ENCODE measurements at places on chromosomes 13 and 19.

- no peak for DNase-seq
These were observed 36.7 kb upstream of the C13orf46 start for GRCh38 chr13:114010401-114011101.

DNA sequence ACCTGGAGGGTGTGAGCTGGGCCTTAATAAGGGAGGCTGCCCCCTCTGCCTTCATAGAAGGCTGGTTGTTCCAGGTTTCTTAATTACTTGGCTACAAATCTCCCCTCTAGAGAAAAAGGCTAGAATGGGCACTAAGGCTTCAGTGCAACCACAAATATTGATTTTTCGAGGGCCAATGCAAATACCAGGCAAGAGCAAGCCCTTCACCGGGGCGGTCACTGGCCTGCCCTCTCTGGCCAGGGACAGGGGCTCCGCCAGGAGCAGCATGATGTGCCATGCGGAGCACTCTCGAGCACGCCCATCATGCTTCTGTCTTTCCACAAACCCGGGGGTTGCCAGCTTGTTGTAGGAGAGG lies 127.8 kb upstream of the SPACA7 start:
- no peak for DNase-seq

DNA sequence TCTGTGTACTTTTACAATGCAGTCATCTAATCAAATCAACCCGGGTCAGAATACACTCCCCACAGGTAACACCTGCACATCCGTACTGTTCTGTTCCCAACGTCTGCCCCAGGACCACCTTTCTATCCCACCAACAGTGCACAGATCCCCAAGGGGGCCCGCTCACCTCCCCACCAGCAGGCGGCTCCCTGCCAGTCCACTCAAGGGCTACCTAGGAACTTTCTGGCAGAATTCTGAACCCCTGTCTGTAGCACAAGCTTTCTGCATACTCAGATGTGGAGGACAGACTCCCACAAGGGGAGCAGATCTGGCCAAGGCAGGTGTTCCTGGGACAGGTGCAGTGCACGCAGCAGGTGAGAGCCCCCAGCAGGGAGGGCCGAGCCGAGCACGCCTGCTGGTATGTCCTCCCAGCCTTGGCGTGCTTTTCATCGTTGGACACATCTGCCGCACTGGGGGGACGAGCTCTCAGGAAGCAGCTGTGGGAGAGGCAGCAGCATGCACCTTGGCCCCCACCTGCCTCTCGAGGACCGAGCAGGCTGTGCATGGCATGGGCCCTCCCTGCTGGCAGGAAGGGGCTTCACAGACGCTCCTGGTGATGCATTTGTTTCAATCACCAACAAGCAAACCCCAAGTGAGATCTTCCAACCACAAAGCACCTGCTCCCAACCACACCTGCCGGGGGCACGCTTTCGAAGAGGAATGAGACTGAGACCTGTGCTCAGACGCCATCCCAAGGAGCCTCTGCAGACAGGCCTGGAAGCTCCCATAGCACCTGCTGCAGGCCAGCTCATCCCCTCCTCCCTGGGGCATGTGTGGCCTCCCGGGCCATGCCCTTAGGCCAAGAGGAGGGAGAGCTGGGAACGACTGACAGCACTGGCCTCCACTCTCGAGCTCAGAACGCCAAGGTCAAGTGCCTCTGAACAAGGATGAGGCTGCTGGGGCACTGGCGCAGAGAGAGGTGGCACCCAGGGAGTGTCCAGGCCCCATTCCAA lies 35.9 kb downstream of the RAB20 start:
- no peak for DNase-seq

- no peak for DNase-seq
These were observed 57.4 kb downstream of the KCNRG start for GRCh38 chr13:50072676-50073075.

DNA sequence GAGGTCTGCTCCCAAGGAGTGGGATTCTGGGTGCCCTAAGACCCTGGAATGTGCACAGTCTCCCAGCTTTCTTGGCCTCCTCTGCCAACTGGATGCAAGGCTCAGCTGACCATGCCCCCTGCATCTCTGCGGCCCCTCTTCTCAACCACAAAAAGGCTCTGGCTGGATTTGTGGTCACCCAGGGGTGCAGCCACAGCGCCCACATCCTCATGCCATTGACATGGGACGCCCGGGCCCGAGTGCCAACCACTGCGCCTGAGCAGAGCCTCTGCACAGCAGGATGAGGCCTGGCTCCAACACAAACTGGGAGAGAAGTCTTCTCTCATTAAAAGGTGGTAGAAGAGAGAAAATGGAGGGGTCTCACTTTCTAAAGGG lies 103.5 kb downstream of the FOXO1 start:
- DNase-seq: no peak
